CD4-positive, alpha-beta T cell treated with Interleukin-21 for 1 hour (primary cell): ENCODE measurements at places on chromosomes 11 and 22.
A peak's percentile ranks its signal among the peaks of the same experiment; 100 is the strongest.

- no peak for DNase-seq
Measured at GRCh38 chr22:41975299-41976069, 6.2 kb downstream of the SEPTIN3 start.

DNA sequence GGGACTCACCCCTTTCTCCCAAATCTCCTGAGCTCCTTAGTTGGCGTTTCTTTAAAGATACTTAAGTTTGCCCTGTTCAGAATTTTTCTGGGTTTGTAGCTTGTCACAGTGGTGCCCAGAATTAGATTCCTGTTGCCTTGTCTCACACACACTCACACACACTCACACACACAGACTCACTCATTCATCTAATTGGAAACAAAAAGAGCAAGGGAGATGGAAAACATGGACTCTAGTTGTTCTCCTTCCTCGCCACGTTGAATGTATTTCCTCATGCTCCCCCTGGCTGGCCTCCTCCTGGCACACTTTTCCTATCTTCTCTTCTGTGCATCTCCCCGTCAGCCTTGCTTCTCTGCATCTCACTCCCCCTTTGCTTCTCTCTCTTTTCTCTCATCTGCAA is 752.3 kb downstream of the NTM start:
- DNase-seq: no peak

- no peak for DNase-seq
Measured at GRCh38 chr11:111101881-111102280, 143.6 kb upstream of the POU2AF2 start.

- no peak for DNase-seq
Measured at GRCh38 chr22:37701141-37701786, 4.4 kb downstream of the TRIOBP start.

- no peak for DNase-seq
Measured at GRCh38 chr11:94681140-94681539, 87.0 kb upstream of the AMOTL1 start.

DNA sequence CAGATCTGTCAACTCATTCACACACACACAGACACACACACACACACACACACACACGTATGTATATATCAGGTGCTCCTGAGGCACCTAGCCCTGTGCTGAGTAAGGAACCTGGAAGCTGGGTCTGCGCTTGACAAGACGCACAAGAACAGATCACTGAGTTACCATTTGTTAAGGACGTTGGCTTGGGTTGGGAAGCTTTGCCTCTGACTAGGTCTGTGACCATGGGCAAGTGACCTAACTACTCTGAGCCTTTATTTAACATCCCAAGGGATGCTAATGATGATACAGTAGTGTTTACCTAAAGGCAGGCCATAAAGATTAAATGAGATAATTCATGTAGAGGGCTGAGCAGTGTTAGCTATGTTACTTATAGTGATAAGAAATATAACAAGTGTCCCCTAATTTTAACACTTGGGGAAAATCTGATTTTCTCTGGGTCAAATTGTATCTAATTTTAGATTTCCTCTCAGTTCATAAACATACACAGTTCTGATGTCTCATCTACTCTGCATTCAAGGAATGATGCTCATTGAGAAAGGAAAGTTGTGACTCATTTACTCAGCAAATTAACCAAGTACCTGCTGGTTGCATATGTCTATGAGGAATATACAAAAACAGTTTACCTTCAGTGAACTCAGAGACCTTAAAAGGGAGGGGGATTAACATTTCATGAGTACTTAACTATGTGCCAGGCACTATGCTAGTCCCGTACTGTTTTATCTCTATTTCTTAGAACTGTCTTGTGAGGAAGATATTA is 13.6 kb downstream of the RNF185 start:
- DNase-seq: no peak

GRCh38 chr11:134412203-134413042 is at the start of gene B3GAT1:
Gene B3GAT1, minus strand, starts transcription at chr11:134412242. Its CDS starts 24,583 bp downstream, at chr11:134387659.
- peak; percentile 20 for DNase-seq
